GDM1 (cell line): ENCODE measurements at places on chromosomes 2 and 18.

DNA sequence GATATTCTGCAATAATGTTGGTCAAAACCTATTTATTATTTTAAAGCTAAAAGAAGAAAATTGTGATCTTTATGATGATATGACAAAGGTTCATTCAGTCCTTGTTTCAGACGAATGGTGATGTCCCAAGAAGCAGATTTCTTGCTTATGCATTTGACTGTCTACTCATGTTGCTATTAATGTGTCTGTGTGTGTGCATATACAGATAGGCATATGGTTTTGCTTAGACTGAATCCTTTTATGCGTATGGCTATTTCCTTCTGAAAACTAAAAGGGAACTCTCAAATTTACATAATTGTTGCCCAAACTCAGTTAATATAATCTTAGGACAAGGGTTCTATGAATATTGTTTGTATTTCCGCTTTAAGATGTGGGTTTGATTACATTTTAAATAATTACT is 632.3 kb upstream of the SETBP1 start:
- no peak for DNase-seq

DNA sequence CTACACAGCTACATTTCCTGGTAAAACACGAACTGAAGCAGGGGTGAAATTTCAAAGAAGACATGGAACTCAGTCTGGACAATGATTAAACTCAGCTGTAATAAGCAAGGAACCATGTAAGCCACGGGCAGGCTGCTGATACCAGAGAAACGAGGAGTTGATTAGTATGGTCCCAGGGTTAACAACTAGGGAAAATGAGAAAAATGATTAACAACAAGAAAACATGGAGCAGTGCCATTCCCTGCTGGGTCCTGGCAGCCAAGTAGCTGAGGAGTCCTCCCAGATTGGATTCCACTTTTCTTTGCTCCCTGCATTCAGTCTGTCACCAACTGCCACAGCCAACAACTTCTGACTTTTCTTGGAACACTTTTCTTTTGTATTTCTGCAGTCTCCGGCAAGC is 517.0 kb upstream of the KLHL29 start:
- no peak for DNase-seq

DNA sequence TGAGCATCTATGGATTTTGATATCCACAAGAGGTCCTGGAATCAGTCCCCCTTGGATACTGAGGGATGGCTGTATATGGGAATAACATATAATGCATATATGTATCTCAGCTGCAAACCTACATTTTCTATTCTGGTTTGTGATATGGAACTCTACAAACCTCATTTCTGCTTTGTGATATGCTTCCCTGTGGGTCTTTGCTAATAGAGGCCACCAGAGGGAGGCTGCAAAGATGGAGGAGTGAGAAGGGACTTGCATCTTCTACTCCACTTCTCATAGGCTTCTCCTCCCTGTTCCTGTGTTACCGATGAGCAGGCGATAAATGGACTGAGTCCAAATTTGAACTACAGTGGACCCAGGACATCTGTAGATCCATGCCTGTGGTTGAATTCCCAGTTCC is 37.8 kb downstream of the ARID5A start:
- no peak for DNase-seq

- no peak for DNase-seq
These were observed 7.6 kb downstream of the RFX8 start for GRCh38 chr2:101467306-101467705.

DNA sequence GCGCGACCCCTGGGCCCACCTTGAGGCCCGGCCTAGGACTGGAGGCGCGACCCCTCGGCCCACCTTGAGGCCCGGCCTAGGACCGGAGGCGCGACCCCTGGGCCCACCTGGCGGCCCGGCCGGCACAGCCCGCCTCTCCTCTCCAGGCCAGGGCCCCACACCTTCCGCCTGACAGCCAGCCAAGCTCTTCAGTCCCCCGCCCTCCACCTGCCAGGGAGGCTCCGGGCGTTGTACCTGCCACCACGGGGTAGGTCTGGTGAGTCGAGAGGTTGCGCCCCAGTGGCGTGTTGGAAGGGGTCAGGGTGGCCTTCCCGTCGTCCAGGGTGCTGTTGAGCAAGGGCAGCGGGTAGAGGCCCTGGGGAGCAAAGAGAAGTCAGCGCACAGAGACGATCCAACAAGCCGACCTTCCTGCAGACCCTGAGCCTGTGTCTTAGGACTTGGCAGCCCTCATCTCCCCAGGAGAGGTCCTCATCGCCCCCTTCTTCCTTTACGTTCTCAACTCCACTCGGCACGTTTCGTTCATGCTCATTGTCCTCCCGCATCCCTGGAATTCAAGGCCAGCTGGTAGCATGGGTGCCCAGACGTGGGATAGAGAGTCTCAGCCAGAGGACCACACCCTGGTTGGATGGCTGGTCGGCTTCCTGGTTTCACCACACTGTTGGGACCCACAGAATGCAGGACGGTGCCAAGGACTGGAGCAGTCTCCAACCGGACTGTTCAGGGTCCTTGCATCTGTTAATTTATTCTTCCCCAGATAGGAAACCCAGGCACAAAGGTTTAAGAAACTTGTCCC is 42.2 kb downstream of the PAX8 start:
- DNase-seq: no peak

DNA sequence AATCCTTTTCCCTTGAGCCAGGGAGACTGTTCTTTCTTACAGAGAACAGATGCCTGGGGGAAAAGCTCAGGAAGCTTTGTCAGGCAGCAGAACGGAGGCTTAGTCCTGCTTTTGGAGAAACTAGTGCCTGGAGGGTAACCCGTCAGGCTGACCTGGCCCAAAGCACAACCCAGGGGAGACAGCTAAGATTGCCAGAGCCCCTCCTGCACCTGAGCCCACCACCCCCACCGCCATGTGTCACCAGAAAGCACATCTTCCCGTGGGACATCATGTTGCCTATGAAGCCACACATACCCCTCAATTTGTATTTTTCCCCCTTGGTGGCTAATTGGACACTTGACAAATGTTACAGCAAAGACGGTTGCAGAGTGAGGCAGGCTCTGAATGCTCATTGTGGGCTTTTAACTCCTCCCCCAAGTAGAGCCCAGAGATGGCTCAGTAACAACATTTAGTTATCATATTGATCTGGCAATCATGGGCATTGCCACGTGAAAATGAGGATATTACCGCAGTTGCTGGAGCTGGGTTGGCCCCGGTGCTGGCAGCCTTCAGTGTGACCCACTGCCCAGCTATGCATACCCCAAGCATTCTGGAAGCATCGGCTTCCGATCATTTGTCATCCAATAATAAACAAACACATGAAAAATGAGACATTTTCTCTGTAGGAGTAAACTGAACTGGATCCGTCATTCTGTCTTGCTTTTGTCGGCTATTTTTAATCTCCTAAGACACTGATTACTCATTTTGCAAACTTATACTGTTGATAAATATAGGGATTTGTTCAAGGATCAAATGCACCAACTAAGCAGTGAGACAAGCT is 229.5 kb downstream of the ATAD2B start:
- DNase-seq: no peak

DNA sequence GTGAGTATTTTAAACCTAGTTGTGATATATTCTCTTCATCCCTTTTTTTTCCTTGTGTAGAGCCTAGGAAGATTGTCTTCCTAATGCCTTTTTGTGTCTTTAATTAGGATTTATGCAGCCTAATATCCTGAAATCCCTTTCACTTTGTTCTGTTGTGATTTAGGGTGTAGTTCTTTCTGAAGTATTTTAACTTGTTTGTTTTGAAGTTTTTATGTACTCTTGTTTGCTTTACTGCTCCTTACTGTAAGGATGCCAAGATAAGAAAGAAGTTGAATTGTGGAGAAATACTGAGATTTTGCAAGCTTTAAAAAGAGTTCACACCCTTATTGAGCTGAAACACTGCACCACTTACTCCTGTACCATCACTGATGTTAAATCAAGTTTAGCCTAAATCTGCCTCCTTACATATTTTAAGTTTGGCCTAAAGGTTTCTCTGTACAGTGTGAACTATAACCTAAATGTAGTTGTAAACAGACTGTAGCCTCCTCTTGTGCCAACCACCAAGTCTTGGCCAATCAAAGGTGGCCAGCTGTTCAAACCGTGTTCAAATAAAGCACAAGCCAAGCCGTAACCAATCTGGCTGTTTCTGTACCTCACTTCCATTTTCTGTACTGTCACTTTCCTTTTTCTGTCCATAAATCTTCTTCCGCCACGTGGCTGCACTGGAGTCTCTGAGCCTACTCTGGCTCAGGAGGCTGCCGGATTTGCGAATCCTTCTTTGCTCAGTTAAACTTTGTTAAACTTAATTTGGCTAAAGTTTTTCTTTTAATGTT is 17.7 kb upstream of the ACOXL start:
- DNase-seq: no peak

- no peak for DNase-seq
These were observed 84.0 kb downstream of the SPP2 start for GRCh38 chr2:234134496-234134895.
